ENCODE measurements at places on chromosomes 11 and 22.

DNA sequence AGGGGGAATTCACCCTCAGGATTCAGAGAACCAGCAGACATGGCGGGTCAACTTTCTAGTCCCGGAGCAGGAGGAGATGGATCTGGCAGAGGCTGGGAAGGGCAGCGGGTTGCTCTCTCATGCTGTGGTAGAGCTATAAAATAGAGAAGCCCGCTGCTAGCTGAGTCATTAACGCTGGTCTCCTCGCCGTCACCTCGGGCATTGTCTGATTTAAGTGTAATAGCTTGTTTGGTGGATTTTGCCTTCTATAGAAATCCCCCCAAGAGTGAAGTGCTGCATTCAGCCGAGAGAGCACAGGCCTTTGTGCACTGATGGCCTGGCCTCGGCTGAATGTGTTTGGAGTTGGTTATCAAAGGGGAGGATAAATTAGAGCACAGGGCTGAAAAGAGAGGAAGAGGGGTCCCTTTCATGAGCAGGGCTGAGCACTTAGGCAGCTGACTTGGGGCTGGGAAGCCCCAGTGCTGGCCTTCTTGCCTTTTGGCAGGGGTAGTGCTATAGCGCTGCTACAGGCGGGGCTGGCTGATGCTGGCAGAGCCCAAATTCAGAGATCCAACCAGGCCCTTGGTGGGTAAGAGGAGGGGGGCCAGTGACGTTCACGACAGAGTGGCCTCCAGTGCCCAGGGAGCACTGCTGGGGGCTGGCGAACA, 161.1 kb upstream of the CADM1 start:
- no peak for DNase-seq

DNA sequence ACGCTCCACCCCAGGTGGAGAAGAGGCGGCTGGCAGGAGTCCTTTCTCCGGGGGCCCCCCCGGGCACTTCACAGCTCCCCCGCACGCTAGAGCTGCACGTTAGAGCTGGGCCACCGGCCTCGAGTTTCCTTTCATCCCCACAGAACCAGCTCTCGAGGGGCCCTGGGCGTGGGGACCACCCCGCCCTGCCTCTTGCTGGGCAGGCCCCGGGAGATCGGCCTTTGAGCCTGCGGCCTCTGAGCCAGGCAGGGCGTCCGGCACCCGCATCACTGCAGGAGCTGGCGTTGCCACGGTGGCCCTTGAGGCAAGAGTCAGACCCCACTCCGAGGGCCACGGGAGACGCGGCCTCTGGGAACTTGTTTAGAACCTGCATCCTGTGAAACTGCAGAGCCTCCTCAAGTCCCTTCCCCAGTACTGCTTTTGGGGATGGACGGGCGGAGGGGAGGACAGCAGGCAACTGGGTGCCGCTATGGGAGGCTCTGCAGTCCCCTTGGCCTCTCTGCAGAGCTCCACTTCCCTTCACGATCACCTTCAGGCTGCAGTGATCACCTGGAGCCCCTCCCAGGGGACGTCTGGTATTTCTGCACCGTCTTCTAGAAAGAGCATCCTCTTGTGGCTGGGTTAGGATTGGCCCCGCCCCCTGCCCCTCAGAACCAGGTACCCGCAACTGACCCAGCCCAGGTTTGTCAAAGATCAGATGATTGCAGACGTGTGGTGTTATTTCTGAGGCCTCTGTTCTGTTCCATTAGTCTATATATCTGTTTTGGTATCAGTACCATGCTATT, 13.9 kb upstream of the GAL start:
- no peak for DNase-seq

GRCh38 chr22:31148953-31149627, 8.8 kb upstream of the PLA2G3 start:
- peak; percentile 50 for DNase-seq

GRCh38 chr22:26957897-26958296, 300.5 kb downstream of the MIAT start:
- no peak for DNase-seq

GRCh38 chr11:3134218-3134621, 30.9 kb downstream of the OSBPL5 start:
- no peak for DNase-seq

DNA sequence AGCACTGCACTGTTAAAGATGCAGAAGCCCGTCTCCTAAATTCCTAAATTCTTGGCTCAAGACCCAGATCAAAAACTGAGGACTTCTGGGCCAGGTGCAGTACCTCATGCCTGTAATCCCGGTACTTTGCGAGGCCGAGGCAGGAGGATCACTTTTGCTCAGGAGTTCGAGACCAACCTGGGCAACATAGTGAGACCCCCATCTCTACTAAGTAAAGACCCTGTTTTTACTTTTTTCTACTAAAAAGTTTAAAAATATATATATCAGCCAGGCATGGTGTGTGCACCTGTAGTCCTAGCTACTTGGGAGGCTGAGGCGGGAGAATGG, 29.7 kb downstream of the PDGFB start:
- no peak for DNase-seq

GRCh38 chr11:93846411-93846810, 4.0 kb downstream of the VSTM5 start:
- no peak for DNase-seq

DNA sequence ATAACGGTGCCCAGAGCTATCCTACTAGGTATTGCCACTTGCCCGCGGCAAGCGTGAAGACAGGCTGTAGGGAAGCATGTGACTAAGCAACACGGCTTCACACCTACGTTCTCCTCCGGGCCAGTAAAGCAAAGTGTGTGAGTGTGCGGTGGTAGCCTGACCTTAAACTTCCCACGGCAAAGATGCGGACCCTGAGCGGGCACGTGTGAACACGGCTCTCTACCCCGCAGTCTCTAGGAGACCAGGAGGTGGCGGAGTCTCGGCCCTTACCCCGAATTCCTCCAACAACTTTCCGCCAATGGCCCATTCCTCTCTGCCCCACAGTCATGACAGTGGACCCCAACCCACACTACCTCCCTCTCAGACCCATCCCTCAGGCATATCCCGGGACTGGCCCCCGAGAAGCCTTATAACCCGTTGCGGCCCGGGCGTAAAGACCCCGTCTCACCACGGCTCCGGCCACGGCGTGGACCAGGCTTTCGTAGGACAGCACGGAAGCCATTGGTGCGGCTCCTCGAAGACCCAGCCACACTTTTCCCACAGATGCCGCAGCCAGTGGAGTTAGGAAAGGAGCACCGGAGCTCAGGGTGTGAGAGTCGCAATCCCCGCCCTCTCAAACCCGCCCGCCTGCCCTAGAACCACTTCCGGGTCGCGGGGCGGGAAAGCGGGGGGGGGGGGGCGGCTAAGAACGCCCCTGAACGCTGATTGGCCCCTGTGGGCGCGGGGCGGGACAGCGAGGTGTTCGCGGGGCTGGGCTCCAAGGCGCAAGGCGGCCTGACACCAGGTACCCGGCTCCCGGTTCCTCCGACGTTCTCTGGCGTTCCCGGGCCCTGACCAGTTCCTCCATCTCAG, at the start of gene SLC25A17:
SLC25A17 (minus strand) TSS at position 600 of the 852 bp plus-strand sequence; CDS start at position 502, 98 bp downstream.
- peak; percentile 55 for DNase-seq

GRCh38 chr11:4087551-4087950, 7.0 kb upstream of the RRM1 start:
- no peak for DNase-seq

DNA sequence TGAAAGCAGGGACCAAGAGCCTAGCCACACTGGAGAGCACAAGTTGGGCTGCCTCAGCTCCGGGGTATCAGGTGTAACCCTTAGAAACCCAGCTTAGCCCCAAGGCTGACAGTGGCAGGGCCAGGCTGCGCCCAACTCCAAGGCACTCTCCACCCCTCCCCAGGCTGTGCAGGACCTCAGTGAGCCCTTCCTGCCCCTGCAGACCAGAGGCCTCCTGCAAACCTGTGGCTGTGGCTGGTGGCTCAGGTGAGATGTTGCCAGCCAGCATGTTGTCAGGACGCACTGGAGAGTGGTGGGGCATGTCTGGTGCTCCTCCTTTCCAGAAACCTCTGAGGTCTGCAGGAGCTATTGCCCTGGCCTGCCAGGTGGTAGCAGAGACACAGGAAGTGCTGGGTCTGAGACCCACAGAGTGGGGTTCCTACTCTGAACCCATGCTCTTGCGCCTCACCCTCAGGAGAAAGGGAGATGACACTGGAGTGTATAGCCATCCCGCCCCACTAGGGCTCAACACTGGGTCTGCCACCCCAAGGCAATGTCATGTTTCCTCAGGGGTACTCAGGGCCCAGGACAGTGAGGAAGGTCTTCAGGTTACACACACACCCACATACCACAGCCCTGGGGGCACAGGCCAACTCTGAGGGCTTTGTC, 2.4 kb upstream of the SCARF2 start:
- no peak for DNase-seq

GRCh38 chr11:100761841-100762240, 74.8 kb downstream of the ARHGAP42 start:
- no peak for DNase-seq

DNA sequence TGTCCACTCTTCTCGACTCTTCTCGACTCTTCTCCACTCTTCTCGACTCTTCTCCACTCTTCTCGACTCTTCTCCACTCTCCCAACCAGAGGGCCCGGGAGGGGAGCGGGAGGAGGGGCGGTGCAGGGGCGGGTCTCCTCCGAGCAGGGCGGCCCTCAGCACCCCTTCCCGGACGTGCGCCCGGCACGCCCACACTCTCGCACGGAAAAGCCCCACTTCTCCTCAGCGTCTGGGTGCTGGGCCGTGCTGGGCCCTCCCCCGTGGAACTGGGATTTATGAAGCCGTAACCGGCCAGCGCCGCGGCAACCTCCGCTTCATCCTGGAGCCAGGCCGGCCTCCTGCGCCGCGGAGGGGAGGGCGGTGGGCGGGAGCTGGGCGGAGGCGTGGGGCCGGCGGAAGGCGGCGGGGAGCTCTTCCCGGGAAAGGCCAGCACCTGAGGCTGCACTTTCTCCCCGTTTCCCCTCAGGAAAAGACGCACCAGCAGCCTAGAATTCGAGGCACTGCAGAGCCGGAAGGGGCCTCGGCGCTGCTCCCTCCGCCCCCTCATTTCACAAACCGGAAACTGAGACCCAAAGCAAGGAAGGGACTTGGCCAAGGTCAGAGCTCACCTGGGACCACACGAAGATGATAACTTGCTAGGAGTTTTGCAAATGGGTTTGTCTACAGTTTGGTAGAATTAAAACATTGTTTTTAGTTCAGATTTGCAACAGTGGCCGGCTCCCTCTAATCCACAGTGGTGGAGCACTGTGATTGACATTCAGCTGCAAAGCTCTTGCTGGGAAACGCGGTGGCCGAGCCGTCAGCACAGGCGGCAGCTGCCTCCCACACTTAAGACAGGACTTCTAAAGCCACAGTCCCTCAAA, 31.6 kb upstream of the JAM3 start:
- DNase-seq = peak; percentile 68

GRCh38 chr11:70747285-70747684, 349.0 kb downstream of the CTTN start:
- no peak for DNase-seq

GRCh38 chr22:39471381-39472141, 14.7 kb downstream of the MGAT3 start:
- DNase-seq = no peak

DNA sequence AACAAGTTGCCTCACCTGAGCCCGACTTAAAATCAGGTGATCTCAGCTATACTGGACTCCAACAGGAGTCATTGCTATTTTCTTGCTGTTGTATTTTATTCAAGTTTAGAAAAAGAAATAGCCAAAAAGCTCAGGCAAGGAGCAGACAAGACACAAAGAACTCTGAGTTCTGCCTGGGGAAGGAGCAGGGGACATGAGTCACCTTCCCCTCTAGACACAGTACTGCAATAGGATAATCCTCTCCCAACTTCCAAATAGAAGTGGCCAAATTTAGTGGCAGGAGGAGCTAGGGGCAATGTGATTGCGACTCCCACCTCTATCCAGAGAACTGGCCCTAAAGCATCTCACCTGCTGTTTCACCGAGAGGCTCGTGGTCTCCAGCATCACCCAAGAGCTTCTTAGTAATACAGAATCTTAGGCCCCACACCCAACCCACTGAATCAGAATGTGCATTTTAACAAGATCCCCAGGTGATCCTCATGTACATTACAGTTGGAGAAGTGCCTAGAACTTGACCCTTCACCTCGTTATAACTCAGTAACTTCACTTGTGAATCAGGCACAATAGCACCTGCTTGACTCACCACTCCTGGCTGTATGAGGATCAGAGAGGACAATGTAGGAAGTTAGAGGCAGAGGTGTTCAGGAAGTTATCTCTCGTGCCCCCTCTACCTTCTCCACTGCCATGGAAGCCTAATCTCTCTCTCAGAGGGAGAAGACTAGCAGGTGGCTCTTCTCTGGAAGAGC, 56.8 kb upstream of the FBXO3 start:
- no peak for DNase-seq

DNA sequence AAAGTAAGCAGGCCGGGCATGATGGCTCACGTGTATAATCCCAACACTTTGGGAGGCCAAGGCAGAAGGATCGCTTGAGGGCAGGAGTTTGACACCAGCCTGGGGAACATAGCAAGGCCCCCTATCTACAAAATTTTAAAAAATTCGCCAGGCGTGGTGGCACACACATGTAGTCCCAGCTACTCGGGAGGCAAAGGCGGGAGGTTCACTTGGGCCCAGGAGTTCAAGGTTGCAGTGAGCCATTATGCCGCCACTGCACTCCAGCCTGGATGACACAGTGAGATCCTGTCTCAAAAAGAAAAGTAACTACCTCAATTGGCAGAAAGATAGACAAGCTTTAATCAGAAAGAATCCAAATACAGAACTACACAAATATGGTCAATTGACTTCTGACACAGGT, 31.0 kb downstream of the CADM1 start:
- no peak for DNase-seq

GRCh38 chr11:76636826-76637460, 33.6 kb downstream of the LRRC32 start:
- no peak for DNase-seq

DNA sequence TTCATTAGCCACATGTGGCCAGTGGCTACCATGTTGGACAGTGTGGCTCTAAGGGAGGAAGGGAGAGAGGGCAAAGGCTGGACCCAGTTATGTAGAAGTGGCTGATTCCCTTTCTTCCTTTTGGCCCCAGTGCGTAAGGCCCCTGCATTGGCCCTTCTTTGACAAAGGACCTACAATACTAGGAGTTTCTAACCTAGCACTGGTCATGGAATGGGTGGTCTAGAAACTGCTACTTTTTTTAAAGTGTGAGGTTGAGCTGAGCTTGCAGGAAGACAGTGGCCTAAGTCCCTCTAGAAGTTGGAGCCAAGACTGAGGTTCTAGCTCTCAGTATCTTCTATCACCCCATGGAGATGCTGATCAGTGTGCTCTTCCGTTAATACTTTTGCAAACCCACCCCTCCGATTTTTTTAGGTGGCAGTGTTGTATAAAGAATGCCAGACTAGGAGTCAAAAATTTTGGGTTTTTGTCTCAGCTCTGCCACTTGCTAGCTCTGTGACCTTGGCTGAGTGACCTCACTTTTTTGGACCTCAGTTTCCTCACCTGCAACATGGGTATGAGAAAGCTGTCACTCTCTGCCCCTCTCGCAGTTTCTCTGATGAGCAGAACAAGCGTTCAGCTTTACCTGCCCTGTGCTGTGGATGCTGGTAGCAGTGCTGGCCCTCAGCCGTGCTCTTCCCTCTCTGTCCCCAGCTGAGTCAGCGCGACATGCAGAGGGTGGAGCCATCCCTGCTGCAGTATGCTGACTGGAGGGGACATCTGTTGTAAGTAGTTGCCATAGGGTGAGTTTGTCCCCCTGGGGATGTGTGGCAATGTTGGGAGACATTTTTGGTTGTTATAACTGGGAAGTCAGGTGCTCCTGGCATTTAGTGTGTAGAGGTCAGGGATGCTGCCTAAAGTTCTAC, 6.9 kb downstream of the ACCS start:
- DNase-seq = no peak

All from GM04504 (cell line).